Stimulated activated CD4-positive, alpha-beta T cell treated with anti-CD3 and anti-CD28 coated beads, Interleukin-2, amount 100 ng/mL, for 24 hours (primary cell): ENCODE measurements at places on chromosomes 6 and 20.

GRCh38 chr6:79868098-79868722 is 79.1 kb downstream of the ELOVL4 start:
- DNase-seq, result peak; percentile 29

- no peak for DNase-seq
These were observed 55.5 kb downstream of the PDE7B start for GRCh38 chr6:135906972-135907465.

GRCh38 chr6:142374965-142375733 is 73.3 kb downstream of the ADGRG6 start:
- DNase-seq, result no peak

DNA sequence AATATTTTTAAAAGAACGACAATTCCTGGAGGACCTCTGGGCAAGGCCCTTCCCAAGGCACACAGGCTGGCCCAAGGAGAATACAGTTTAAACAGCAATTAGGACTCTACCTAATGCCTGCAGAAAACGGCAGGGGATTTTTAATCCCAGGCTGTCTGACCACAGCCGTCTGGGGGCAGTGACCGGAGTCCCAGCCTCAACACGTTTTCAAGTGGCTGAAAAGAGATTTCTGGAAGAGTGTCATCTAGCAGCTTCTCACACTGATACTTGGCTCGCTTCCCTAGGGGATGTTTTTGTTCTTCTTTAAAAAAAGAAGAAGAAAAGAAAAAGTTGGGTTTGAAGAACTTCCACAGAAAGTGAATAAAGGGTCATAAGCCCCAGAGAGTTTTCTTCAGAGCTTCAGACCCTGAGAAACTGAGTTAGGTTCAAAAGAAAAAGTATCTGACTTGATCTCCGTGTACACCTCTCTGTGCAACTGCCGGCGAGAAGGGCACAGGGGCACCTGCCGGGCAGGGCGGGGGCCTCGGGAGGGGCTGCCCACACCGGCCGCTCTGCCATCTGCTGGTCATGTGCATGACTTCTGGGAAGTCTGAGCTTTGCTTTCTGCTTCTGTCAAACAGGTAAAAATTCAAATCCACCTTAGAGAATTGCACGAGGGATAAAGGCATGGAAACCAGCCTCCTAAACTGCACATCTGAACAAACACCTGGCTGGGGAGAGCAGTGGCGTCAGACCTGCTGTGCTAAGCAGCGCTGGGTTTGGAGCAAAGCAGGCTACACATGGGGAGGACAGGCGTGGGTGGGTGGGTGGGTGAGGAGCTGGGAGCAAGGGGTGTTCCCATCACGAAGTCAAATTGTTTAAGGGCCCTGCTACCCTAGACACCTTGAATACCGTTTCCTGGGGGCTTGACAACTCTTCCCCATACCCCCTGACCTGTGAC is 33.0 kb downstream of the RRBP1 start:
- DNase-seq, result peak; percentile 31

- DNase-seq, result no peak
These were observed 223.6 kb upstream of the CITED2 start for GRCh38 chr6:139597771-139598755.

DNA sequence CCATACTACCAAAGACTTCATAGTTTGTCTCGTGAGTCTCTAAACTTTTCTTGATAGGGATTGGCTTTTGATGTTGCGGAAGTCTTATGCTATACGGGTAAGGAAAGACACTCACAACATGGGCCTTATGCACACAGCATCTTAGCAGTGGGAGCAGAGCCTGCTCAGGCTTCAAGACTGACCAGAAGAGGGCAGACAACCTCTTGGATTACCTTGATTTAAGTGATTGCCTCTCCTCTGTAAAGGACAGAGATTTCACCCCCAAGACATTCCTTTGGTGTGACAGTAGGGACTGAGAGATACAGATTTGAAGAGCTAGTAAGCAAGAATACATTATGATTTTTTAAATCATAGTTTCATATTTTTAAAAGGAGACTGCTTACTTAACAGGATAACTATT is 71.0 kb upstream of the SAMD3 start:
- peak; percentile 6 for DNase-seq

- DNase-seq, result no peak
These were observed 5.0 kb downstream of the MARCKS start for GRCh38 chr6:113862112-113862511.

DNA sequence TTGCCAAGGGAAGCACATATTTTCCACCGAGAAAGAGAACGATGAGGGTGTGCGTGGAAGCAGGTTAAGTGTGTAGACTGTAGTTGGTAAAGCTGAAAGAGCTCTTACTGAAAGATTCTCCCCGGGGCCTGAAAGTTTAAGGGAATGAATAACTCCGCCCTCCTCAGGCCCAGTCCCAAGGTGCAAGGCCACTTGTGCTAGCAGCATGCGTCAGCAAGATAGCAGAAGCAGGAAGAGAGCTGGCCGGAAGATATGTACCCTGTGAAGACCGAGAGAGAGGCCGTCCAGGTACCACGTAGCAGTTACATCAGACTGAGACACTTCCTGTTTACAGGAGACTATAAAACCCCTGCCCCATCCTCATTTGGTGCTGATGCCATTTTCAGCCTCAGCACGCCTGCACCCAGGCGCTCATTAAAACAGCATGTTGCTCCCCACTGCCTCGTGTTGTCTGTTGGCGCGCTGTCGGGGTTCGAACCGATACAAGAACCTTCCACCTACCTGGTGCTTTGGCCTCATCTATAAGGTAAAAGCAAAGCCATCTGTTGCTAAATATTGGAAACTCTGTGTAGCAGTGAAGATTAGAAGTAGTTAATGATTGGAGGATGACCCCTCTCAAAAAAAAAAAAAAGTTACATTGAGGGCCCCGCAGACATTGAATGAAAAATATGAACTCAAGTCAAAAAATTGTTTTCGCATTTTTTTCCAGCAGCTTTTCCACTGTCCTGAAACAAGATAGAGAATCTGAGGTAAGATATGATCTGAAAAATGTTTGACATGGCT is 18.6 kb upstream of the FAM135A start:
- DNase-seq, result no peak

DNA sequence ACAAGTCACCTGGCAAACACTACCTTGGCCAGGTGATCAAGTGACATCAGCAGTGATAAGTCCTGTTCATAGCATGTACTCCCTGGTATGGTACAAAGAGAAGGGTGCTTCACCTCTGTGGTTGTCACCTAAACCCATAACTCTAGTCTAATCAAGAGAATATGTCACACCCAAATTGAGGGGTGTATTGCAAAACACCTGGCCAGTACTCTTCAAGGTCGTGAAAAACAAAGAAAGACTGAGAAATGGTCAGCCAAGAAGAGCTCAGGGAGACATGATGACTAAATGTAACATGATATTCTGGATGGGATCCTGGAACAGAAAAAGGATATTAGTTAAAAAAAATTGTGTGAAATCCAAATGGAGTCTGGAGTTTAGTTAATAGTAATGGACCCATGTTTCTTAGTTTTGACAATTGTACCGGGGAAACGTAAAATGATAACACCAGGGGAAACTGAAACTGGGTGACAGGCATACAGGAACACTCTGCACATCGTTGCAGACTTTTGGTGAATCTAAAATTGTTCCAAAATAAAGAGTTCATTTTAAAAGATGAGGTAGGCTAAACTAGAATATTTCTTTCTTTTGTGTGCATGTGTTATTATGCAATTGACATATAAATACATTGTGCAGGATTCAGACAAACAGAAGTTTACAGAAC is 262.0 kb downstream of the CDC5L start:
- DNase-seq, result no peak

DNA sequence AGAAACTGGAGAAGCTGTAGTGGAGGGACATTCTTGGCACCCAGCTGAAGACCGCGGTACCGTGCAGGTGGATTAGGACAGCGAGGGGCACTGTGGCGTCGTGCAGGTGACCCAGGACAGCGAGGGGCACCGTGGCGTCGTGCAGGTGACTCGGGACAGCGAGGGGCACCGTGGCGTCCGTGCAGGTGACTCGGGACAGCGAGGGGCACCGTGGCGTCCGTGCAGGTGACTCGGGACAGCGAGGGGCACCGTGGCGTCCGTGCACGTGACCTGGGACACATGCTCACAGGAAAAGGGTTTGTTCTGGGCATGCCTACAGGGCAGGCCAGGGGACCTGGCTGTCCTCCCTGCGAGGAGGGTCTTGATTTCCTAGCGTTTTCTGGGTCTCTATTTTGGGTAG is 29.2 kb upstream of the SMOC2 start:
- DNase-seq, result no peak

- DNase-seq, result no peak
These were observed 178.6 kb downstream of the PDE7B start for GRCh38 chr6:136030131-136030530.

GRCh38 chr6:34949636-34950035 is 60.6 kb downstream of the ANKS1A start:
- no peak for DNase-seq

GRCh38 chr6:75317503-75318206 is 33.1 kb upstream of the TMEM30A start:
- DNase-seq, result no peak

DNA sequence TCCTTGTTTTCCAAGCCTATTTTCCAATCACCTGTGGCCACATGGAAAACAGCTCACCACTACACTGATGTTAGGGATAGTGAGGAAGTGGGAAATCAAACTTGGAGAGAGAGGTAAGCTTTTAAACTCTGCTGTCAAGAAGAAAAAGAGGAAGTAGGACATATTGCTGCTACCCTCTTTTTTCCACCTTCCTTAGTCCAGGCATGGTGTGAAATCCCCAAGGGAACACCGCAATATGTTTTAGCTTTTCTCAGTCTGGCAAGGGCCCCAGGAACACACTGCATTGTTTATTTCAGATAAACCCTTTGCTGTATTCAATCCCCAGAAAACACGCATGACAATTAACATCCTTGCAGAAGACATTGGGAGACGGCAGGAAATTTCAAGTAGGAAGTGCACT is 61.3 kb downstream of the HS3ST5 start:
- no peak for DNase-seq

- DNase-seq, result no peak
These were observed 1226.8 kb upstream of the CITED2 start for GRCh38 chr6:140601021-140601808.

DNA sequence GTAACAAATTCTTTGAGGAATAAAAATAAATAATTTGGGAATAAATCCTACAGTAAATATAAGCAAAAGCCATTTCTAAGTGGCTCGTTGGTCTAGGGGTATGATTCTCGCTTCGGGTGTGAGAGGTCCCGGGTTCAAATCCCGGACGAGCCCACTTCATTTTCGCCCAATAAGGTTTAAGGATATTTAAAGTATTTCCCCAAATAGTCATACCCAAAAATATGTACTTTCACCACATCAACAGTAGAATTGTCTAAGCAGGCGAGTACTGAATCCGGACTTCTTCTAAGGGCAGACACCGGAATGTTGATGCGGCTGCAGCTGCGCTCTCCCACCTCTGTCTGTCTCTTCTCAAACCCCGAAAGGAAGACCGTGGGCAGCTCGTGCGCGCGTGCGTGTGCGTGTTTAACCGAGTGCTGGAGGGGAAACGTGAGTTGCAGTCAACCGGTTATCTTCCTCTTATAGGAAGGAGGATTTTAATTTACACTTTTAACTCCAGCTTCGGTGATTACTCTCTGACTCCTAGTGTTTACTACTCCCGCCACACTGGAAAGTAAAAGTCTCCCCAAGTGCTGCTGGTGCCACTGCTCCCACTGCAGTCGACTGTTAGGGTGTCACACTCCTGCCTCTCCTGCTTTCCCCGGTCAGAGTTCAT is 155.7 kb upstream of the PRSS16 start:
- peak; percentile 35 for DNase-seq

- DNase-seq, result no peak
These were observed 24.7 kb downstream of the ZSCAN31 start for GRCh38 chr6:28311139-28311823.

DNA sequence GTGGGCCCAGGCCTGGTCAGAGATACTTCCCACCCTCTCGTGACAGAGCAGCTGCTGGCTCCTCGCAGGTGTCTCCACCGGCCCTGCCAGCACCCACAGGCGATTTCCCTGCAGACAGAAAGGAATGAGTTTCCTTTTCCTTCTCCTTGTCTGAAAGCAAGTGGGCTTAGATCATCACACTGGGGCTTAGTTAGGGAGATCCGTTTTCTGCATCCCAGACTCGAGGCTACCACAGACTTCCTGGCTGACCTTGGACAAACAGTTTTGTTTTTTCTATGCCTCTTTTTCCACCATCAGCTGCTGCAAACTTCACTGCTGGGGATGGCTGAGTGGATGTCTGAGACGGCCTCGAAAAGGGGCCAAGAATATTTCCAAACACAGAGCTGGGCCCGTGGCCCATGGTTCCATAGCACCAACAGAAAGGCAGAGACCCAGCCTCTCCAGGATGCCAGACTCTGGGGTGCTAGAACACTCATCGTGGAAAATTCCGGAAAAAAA is 86.5 kb downstream of the BANF2 start:
- DNase-seq, result no peak

- DNase-seq, result no peak
These were observed 7.8 kb upstream of the GFOD1 start for GRCh38 chr6:13495112-13495776.

DNA sequence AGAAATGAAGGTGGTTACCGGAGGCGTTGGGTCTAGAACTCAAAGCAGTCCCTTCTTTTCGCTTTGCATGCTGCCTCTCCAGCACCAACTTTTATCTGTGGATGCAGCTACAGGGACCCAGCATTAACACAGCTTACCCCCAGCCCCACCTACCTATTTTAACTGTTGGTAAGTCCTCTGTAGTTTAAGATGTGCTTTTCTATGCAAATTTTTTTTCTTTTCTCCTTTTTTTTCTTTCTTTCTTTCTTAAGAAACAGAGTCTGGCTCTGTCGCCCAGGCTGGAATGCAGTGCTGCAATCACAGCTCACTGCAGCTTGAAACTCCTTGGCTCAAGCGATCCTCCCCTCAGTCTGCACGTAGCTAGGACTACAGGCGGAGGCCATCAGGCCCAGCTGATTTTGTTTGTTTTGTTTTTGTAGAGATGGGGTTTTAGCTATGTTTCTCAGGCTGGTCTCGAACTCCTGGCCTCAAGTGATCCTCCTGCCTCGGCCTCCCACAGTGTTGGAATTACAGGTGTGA is 6.5 kb upstream of the USP45 start:
- no peak for DNase-seq

DNA sequence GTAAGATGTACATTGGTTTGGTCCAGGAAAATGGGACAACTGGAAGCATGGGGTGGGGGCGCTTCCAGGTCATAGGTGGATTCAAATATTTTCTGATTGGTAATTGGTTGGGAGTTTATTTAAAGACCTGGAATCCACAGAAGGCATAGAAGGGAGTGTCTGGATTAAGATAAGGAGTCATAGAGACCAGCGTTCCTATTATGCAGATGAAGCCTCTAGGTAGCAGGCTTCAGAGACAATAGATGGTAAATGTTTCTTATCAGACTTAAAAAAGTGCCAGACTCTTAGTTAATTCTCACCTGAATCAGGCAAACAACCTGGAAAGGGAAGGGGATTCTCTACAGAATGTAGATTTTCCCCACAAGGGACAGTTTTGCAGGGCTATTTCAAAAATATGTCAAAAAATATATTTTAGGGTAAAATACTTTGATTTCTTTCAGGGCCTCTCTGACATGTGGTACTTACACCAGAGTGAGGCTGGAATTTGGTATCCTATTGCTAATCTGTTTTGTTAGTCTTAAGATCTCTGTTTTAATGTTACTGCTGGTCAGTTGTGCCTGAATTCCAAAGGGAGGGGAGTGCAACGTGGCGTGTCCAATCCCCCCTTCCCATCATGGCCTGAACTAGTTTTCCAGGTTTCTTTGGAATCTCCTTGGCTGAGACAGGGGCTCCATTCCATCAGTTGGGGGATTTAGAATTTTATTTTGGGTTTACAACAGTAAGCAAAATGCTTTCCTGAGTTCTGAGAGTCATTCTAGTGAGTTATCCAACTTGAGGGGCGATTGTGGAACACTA is 25.1 kb downstream of the PIGT start:
- DNase-seq, result no peak
